ENCODE measurements at places on chromosomes 4 and X.
A peak's percentile ranks its signal among the peaks of the same experiment; 100 is the strongest.

DNA sequence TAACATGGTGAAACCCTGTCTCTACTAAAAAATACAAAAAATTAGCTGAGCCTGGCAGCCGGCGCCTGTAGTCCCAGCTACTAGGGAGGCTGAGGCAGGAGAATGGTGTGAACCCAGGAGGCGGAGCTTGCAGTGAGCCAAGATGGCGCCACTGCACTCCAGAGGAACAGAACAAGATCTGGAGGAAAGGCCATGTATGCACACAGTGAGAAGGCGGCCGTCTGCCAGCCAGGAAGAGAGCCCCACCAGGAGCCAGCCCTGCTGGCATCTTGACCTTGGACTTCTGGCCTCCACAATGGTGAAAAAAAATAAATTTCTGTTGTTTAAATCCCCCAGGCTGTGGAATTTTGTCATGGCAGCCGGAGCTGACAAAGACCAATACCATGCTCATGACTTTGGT lies 28.2 kb upstream of the MSX1 start:
- no peak for DNase-seq

- DNase-seq: no peak
Observed at GRCh38 chrX:102063445-102064074, 61.9 kb upstream of the TCEAL2 start.

- no peak for DNase-seq
Observed at GRCh38 chr4:99179626-99180025, 35.5 kb upstream of the ADH4 start.

DNA sequence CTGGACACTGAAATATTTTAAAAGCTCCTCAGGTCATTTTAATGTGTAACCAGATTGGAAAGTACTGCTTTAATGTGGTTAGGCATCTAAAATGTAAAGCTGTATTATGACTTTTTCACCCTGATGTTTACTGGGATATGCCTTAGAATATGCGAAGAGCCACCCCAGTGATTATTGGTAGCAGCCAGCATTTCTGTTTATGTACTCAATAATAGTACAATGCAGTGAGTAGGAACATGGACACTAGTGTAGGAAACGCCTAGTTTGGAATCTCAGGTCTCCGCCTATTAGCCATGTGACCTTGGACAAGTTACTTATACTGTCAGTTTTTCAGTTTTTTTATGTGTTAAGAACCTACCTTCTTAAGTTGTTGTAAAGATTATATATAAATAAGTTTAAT lies 446.0 kb upstream of the PITX2 start:
- DNase-seq: no peak

- peak; percentile 48 for DNase-seq
Observed at GRCh38 chr4:121736735-121737351, 28.1 kb downstream of the SMIM43 start.

GRCh38 chr4:121026034-121026433 lies 46.3 kb downstream of the NDNF start:
- no peak for DNase-seq

DNA sequence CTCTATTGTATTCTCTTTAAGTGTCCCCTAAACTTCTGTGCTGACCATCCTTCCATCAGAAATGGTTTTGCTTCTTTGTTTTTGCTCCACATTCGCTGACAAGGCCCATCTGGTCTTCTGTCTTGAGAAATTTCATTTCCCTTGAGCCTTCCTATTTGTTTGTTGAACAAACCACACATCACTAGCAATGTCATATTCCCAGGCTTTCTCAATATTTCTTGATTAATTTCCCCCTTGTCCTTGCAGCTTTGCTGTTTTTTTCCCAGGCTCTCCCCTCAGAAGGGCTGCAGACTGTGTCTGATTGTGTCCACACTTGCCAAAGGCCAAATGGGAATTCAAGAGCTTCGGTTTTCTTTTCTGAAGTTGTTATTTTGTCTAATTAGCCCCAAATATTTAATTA lies 158.9 kb downstream of the MID1IP1 start:
- DNase-seq: no peak

DNA sequence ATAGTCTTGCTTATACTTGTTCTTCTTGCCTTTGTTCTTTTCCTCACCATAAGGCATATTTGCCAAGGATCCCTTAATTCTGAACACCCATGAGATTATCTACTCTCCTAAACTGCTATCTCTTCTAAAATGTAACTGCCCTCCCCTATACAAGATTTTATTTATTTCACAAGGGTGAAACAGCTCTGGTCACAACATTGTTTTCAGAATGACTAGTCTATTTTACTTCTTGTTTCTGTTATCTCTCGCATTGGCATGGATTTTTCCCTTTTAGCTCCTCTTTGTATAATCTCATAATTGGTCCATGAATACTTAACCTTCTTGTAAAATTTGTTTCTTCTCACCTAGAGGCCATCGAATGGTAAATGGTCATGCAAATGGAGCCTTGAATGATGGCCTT lies 17.2 kb upstream of the COL25A1 start:
- no peak for DNase-seq

GRCh38 chr4:22986262-22986661 lies 293.5 kb downstream of the GBA3 start:
- DNase-seq: no peak

GRCh38 chr4:69032847-69033638 lies 63.2 kb upstream of the UGT2B7 start:
- DNase-seq: no peak

DNA sequence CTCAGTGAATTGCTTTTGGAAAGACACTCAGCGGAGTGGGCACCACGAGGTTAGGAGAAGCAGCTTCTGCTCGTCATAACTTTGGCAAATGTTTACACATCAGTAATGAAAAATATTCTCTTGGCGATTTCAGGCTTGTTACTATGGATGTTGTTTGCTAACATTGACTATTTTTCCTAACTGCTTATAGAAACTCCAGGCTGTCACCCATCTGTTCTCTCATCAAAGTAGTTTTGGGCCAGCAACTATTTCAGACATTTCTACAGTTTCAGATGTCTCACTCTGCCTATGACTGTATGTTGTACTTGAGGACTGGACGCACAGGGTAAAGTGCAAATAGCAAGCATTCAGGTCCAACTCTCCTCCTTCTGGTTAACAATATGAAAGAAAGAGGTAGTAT lies 346.7 kb downstream of the TRIML1 start:
- DNase-seq: no peak

DNA sequence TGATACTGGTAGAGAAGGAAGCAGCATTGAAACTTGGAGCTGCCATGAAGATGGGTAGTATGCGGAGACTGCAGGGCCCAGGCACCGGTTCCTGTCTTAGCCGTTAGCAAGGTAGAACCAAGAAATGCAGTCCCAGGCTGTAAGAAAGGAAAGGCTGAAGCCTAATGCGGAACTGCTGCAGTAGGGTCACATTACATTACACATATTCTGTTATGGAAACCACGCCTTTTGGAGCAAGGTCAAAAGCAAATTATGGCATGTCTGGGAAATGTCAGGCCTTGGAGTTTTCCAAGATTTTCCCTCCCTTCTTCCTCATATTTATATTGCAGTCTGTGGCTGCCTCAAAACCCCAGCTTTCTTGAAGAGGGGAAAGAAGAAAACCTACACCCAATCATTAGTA lies 204.8 kb upstream of the RASGEF1B start:
- no peak for DNase-seq

GRCh38 chrX:125507119-125507518 lies 187.4 kb downstream of the TEX13C start:
- no peak for DNase-seq

DNA sequence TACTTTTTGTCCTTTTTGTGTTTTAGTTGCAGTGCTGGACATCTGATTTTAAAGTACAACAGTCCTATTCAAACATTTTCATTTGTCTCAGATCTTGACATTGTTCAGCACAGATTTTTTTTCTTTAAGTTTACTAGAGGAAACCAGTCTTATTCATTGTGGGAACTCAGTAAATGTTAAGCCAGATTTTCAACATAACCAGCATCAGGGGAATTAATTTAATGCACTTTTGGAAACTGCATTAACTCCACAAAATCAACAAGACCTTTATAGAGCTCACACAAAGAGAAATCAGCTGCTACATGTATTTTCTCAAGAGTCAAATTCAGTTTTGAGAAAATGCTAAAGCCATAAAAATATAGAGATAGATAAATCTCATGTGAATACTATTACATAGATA lies 9.9 kb downstream of the CPE start:
- DNase-seq: no peak

GRCh38 chrX:154091678-154092077 lies 5.8 kb downstream of the MECP2 start:
- DNase-seq: no peak

DNA sequence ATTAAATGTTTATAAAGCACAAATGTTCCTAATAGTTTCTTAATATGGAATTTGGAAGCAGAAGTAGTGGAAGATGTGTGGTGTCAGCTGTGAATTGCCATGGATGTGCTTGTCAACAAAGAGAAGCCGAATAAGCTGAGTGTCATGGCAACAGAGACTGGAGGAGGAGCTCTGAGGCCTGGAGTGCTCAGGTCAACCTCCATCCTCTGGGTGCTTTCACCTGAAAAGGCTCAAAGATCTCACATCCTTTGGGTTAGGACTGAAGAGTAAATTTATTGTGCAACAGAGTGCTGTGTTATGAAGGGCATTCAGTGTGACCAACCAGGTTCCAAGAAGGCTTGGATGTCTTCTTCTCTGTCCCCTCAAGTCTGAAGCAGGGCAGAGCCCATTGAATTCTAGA lies 18.7 kb downstream of the SGMS2 start:
- no peak for DNase-seq

DNA sequence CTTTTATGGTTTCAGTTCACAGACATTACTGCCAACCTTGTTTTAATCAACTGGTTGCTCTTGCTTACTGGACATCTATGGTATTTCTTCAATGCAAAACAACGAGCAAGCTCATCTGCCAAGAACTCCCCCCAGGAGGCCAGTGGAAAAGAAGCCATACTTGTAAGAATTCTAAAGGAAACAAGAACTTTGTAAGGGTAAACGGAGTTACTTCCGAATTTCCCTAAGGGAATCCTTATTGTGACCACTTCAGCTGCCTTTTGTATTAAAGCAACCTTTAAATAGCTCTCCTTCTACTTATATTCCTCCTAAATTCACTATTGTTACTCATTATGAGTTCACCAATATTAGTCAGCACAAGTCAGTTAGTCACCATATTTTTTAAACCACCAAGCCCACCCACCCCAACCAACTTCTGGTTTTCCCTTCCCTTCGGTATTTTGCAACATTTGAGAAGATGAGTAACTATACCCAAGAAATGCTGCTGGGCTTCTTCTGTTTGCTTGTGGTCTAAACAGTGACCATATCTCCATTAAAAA lies 602.8 kb upstream of the DIPK2B start:
- DNase-seq: peak; percentile 71

- no peak for DNase-seq
Observed at GRCh38 chr4:84719115-84719514, 136.2 kb downstream of the CDS1 start.

- DNase-seq: peak; percentile 97
Observed at GRCh38 chr4:128386761-128387599, 99.4 kb upstream of the PGRMC2 start.

DNA sequence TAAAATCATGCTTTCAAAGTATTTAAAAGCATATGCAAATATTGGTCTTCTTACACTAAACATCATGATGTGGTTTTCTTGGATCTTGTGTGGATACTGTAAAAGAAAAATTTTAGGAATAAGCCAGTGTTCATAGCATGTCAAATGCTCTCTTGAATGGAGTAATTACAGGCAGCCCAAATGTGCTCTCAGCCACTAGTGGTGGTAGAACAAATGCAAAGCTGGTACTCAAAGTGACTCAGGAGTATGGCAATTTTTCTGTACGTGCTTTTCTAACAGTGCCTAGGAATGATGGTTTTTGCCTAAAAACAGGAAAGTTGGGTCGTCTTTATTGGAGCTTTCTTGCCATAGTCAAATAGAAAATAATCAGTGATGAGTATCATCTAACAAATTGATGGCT lies 19.9 kb downstream of the PGRMC2 start:
- DNase-seq: no peak

GRCh38 chrX:40151211-40152172 lies 53.7 kb upstream of the BCOR start:
- DNase-seq: no peak

GRCh38 chr4:98747393-98748091 lies 89.1 kb upstream of the TSPAN5 start:
- DNase-seq: no peak

- no peak for DNase-seq
Observed at GRCh38 chrX:111955901-111956300, 79.9 kb downstream of the TRPC5OS start.

DNA sequence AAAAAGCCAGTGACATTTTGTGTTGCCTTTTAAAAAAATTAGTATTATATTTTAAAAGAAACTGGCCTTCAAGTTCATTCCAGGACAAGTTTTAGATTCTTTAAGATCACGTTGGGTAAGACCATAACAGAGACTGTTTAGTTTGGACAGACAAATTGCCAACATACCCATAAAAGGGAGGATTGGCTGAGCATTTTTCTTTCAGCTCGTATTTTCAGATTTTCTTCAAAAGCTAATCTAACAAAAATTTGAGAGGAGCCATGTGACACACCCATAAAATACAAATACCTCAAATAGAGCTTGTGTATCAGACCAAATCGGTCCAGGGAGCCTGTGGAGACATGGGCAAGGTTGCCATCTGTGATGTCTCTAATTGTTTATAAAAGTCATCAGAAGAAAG lies 74.6 kb upstream of the C1QTNF7 start:
- no peak for DNase-seq

- no peak for DNase-seq
Observed at GRCh38 chr4:54614149-54614548, 43.6 kb upstream of the KIT start.

GRCh38 chrX:1401611-1402430 lies 9.9 kb upstream of the SLC25A6 start:
- no peak for DNase-seq

- DNase-seq: no peak
Observed at GRCh38 chr4:163833669-163834068, 339.2 kb downstream of the TMA16 start.

- peak; percentile 3 for DNase-seq
Observed at GRCh38 chrX:100263650-100264049, 146.4 kb downstream of the PCDH19 start.

DNA sequence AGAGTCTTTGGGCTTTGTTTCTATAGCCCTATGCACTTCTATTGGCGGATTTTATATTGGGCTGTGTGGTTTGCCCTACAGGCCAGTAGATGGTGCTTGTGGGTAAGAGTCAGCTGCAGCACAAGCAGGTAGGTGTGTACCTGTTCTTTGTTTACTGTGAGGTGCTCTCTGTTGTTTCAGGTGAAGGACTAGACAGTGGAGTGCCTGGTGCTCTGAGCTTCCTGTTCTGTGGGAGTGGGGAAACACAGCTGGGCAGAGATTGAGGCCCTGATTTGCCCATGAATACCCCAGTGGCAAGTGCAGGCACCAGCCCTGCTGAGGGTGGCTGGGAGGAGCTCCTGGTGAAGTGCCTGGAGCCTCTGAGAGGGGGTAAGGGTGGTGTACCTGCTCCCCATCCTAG lies 26.3 kb upstream of the UCP1 start:
- no peak for DNase-seq

GRCh38 chr4:76948443-76949275 lies 893 bp upstream of the SEPTIN11 start:
- DNase-seq: peak; percentile 58

Data from H4 (cell line).